Stimulated activated CD8-positive, alpha-beta memory T cell treated with anti-CD3 and anti-CD28 coated beads, Interleukin-4, amount 100 ng/mL, for 1 hour (primary cell): ENCODE measurements at places on chromosomes 3 and 15.

- no peak for DNase-seq
These were observed 84.8 kb downstream of the SERPINI1 start for GRCh38 chr3:167820102-167820865.

GRCh38 chr15:69359722-69360121, 54.4 kb upstream of the KIF23 start:
- DNase-seq: no peak

- DNase-seq: no peak
These were observed 37.0 kb downstream of the CEMIP start for GRCh38 chr15:80816049-80816653.

GRCh38 chr3:72042397-72043203, 257.7 kb upstream of the PROK2 start:
- DNase-seq: no peak
